ENCODE measurements at places on chromosomes 3 and 15.

DNA sequence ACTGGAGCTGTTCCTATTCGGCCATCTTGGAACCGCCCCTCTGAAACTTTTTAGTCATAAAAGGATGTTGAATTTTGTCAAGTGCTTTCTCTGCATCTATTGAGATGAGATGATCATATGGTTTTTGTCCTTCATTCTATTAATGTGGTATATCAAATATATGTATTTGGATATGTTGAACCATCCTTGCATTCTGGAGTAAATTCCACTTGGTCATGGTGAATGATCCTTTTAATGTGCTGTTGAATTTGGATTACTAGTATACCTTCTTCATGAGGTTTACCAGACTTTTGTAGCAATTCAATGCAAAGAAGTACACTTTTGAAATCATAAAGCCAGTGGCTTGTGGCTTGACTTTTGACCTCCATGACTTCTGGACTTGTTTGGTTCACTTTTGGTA, 33.4 kb upstream of the XRN1 start:
- DNase-seq, result no peak

- DNase-seq, result no peak
These were observed 22.0 kb upstream of the PGPEP1L start for GRCh38 chr15:99029341-99030144.

- no peak for DNase-seq
These were observed 2.0 kb upstream of the OR5H6 start for GRCh38 chr3:98262046-98262445.

DNA sequence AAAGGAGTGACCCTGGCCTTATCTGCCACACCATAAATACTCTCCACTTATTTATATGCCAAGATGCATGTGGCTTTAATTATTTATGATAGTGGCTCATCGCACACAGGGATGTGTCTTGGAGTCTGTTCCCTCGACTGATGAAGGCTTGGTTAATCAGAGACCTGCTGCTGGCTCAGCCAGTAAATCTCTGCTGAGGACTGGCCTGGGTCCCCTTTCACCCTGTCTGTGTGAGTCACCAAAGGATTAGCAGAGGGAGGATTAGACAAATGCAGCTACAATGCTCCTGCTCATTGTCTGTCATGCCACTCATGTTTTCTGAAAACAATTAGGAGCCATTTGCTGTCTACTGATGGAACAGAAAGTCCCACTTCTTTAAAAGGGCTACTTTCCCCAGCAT, 226.8 kb downstream of the NTRK3 start:
- DNase-seq, result peak; percentile 77

- DNase-seq, result no peak
These were observed 517.5 kb upstream of the UBE2E2 start for GRCh38 chr3:22685597-22685996.

DNA sequence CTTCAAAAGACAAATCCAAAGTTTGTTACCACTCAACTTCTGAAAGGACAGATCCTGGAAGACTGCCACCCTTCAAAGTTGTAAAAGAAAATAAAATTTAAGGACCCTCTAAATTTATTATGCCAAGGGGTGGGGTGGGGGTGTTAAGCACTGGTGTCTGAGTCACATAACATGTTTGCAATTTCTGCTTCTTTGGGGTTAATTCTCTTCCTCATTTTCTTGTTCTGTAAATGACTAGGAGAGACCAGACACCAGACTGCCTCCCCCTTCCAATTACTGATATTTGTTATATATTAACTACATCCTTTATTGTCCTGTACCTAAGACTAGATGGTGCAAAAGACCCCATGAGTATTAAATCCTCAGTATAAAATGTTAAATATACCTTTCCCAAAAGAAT, 242.8 kb downstream of the ZNF385D start:
- no peak for DNase-seq

DNA sequence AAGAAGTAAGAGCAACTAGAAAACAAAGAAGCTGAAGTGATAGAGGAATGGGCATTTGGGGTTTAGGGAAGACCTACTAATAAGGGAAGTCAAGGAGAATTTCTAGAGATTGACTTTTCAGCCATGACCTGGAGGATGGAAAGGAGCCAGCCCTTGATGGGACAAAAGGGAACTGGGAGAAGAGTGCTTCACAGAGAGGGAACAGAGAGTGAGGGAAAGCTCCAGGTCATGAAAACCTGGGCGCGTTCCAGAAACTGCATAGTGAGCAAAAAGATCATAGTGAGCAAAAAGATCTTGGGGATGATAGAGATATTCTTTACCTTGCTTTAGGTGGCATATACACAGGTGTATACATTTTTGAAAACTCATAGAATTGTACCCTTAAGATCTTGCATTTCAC, 143.1 kb upstream of the NUDT16 start:
- no peak for DNase-seq

GRCh38 chr3:117695871-117696645, 986.5 kb downstream of the TUSC7 start:
- no peak for DNase-seq

DNA sequence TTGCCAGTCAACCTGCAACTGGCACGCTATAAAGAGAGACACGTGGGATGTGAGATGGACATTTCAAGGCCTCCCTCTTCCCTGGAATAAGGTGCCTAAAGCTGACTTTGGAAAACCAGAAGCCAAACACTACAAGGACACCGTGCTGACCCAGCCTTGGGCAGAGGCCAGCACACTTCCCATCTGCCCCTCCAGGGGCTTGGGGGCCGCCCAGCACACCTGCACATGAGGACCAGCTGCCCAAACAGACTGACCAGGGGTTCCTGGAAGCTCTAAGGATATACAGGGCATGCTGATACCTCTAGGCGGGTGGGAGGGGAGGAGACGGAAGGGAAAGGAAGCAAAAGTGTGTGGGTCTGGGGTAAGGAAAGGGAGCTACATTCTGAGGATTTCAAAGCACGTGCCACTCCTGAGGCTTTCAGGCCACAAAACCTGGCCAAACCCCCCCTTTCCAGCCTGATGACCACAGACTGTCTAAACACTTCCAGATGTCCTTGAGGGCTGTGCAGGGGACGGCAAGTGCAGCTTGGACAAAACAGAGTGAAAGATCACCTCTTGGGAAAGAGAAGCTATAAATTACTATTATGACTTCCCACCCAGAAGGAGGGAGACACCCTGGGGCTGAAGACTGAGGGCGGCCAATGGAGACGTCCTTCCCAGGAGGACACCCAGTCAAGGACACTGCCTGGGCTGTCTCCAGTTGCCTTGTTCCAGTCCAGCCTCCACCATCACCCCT, 57.9 kb downstream of the ADCY5 start:
- DNase-seq, result peak; percentile 22

- DNase-seq, result no peak
These were observed 66.1 kb upstream of the CCR4 start for GRCh38 chr3:32885283-32885901.

DNA sequence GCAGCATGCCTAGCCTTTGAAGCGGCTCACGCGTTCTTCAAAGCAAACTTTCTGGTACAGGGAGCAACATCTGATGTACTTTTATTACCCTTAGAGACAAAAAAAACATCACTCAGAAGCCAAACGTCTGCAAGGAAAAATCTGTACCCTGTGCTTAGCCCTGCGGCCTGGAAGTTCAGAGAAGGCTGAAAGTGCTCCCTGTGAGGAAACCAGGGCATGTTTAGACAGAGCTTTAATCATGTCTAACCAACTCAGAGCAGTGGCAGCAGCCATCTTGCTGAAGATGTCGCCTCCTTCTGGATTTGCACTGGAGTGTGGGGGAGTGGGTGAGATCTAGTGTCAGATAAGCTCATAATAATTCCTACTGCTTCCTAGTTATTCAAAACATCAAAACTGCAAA, 170.4 kb downstream of the P3H2 start:
- DNase-seq, result no peak

DNA sequence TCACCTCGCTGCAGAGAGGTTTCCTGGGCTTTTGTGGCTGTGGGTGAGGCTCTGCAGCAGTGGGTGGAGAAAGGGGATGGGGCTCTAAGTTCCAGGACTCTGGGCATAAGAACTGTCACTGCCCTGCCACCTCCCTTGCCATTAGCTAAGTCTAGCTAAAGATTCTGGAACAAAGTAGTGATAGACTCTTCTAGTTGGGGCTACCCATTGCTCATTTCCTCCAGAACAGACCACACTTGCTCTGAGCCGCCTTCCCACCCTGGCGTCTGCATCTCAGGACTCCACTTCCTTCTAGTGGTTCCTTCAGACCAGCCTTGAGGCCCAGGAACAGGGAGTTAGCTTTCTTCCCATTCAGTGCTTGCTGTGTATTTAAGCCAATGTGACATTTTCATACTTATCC, 7.5 kb downstream of the ARHGAP31 start:
- DNase-seq, result no peak

DNA sequence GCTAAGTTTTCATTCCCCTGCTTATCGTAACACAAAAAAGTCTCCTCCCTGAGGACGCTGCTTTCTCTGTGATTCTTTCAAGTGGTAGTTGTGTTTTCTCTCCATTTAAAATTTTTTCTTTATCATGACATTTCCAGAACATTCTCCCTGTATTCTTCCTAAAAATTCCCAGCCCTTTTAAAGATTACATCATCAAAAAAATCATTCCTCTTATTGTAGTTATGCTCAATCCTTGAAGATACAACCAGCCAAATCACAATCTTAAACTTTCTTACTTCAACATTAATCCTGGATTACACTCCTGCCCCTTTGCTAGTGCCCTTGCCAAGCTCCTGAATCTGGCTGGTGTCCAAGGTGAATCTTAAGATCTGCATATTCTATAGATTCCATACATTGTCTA, 163.7 kb upstream of the CBLB start:
- DNase-seq, result no peak

Data from fibroblast of skin of abdomen (primary cell).